CD4-positive, alpha-beta T cell treated with Interleukin-15 for 4 hours (primary cell): ENCODE measurements at places on chromosomes 7 and 10.

DNA sequence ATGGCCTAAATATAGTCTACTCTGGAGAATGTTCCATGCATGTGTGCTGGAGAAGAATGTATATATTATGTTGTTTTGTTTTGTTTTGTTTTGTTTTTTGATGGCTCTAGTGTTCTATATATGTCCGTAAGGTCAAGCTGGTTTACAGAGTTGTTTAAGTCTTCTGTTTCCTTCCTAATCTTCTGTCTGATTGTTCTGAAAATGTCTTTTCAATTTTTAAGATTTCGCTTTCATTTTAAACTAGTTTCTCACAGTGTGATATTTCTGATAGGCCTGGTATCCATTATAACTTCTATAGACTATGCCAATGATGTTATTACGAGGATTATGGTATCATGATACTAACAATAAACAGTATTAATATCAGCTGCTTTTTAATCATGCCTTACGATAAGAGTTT lies 1126.3 kb upstream of the SORCS1 start:
- no peak for DNase-seq

DNA sequence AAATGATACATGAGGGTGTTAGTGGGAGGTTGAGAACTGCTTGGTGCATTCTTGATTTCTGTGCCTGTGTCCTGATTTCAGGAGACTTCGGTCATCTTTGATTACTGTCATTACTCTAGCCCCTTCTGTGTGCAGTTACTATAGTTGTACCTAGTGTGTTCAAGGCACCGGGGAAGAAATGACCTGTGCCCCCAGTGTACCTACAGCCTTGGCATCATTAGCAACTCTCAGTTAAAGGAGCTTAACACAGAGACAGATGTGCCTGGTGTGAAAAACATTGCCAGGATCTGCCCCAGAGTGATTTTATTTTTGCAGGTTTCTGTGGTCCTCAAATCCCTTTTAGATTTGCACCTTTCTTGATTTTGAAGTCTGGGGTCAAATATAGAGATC lies 62.2 kb downstream of the ARID5B start:
- no peak for DNase-seq

DNA sequence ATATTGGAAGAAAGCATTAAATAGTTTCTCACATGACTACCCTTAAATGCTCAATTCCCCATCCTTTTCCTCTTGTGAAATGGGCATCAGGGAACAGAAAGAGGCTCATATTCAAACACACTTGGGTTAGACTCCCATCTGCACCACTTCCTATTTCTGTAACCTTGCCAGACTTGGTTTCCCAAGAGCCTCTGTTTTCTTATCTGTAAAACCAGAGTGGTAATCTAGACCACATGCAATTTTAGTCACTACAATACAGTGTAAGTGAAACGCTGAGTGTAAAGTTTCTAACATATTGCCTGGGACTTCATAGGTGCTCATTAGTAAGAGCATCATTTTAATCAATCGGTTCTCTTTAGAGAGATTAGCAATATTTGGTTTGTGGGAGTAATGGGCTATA lies 136.3 kb downstream of the SORCS1 start:
- no peak for DNase-seq

- no peak for DNase-seq
Observed at GRCh38 chr10:25493122-25493893, 318.5 kb downstream of the GPR158 start.

DNA sequence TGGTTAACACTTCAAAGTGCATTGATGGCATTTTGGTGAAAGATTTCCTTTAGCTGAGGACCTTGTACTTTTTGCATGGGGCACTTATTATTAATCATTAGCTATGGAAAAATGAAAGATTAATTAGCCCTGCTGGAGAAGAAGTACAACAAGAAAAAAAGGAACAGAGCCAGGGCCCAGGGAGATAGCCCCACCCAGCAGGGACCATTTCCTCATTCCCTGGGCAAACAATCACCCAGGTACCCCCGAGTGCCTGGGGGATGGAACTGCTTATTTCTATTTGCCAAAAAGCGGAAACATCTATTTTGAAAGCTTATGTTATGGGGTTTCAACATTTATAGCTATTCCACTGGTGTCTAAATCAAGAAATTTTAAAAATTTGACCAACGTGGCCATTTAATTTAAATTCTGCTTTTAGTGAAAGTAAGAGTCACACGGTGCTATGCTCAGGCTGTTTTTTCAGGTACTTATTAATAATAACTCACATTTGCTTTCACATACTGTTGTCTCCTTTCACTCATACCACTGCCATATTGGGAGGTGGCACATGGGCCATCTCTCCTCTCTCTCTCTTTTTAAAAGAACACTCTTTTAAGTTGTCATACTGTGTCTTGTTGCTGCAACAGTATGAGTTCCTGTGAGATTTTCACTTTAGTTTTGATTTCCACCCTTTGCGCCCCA lies 143.6 kb upstream of the KIF5B start:
- no peak for DNase-seq

DNA sequence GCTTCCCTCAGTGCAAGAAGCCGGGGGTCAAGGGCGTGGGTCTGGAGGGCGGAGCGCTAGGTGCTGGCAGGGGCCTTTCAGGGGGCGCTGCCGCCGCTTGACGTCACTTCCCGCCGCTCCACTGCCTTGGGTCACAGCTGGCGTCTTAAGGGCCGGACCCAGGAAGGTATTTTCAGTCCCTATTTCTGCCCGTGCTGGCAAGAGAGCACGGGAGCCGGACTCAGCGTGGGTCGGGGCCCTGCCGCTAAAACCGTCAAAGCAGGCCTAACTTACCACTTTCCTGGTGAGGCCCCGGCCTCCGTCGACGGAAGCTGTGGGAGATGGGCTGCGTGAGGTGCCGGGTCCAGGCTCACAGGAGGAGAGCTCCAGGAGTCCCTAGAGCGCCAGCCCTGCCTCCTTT lies 12.0 kb downstream of the VAX1 start:
- DNase-seq: no peak

- DNase-seq: no peak
Observed at GRCh38 chr10:45811075-45811474, 36.2 kb downstream of the AGAP4 start.

- no peak for DNase-seq
Observed at GRCh38 chr7:2313450-2314208, 612 bp downstream of the SNX8 start.

DNA sequence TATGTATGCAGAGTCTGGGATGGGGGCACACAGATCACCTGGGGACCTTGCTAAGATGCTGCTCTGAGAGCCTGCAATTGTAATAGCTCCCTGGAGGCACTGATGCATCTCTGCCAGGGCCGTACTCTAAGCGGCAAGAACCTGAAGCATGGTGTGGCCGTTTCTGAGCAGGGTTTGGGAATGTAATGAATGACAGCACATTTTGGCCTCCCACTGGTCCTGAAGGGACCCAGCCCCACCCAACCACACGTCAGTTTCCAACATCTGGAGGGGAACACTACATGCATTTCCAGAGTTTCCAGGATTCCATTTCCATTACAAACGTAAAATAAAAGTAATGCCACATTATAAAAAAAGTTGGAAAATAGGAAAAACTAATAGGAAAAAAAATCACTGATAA lies 14.0 kb downstream of the ZCCHC24 start:
- no peak for DNase-seq

GRCh38 chr7:155845226-155845625 lies 33.0 kb upstream of the SHH start:
- no peak for DNase-seq

DNA sequence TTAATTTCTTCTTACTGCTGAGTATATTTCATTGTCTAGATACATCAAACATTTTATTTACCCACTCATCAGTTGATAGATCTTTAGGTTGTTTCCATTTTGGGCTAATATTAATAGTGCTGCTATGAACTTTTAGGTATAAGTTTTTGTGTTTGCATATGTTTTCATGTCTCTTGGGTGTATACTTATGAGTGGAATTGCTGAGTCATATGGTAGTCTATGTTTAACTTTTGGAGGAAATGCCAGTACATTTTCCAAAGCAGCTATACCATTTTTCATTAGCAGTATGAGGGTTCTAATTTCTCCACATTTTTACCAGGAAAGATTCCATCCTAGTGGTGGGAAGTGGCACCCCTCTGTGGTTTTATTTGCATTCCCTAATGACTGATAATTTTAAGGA lies 101.1 kb downstream of the ANKRD30A start:
- no peak for DNase-seq

GRCh38 chr10:11194859-11195586 lies 177.4 kb downstream of the CELF2 start:
- DNase-seq: no peak
